NCI-H460 (cell line): ENCODE measurements at places on chromosomes 13 and 19.

- no peak for DNase-seq
Observed at GRCh38 chr13:51728972-51729371, 75.0 kb downstream of the DHRS12 start.

DNA sequence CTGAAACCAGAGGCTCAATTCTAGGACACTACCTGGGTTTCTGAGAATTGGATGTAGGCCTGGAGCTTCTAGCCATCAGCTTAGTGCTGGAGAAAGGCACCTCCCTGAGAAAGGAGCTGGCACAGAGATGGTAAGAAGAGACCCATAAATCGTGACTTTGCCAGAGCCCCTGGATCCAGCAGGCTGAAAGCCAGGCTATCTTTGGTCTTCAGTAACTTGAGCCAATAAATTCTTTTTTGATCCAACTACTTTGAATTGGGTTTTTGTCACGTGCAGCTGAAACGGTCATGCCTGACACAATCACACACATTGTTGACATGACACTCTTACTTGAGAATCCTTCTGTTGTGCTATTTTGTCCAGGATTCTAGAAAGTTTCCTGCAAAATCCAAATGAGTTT, 103.4 kb downstream of the LHFPL6 start:
- no peak for DNase-seq

- DNase-seq, result peak; percentile 62
Observed at GRCh38 chr19:39671739-39672363, 16.1 kb downstream of the LGALS16 start.

- no peak for DNase-seq
Observed at GRCh38 chr13:43426355-43426754, 360.4 kb downstream of the ENOX1 start.

DNA sequence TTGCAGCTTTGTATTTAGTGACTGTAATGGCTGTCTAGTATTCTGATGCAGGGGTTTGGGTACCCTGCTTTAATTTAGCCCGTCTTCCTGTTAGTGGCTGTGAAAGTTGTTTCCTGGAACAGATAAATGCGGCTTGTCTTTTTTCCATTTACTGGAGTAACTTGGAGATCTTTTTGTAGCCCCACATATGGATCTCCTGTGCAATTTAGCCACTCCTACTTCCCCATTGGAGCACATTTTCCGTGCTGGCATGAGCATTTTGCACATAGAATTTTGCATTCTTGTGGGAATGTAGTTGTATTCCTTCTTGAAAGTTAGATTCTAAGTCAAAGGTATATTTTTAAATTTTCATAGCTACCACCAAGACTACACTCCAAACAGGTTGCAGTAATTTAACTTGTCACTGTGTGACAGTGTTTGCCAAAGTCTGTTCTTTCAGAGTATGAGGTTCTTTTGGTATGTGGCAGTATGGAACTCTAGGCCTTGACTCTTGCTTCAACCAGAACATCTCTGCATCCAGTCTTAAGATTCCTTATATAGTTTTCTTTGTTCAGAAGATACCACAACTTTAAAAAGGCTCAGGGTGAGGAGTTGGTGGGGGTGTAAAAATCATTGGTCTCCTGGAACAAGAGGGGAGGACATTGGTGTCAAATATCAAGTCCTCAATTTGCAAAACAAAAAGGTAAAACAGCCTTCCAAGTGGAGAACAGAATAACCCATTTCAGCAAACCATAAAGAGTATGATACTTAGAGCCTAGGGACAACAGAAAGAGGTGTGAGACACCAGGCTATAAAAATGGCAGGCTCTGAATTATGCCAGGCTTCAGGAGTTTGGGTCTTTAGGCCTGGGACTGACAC, 21.1 kb upstream of the CCDC97 start:
- no peak for DNase-seq

DNA sequence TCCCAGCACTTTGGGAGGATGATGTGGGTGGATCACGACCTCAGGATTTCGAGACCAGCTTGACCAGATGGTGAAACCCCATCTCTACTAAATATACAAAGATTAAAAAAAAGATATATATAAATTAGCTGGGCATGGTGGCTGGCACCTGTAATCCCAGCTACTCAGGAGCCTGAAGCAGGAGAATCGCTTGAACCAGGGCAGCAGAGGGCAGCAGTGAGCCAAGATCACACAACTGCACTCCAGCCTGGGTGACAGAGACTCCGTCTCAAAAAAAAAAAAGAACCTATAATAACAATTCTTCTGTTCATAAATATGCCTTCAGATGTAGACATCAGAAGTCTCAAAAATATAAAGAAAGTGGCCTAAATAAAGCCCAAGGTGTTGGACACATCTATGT, 7.6 kb downstream of the ZNF737 start:
- DNase-seq, result no peak

- DNase-seq, result no peak
Observed at GRCh38 chr13:29361716-29362115, 233.8 kb downstream of the SLC7A1 start.

GRCh38 chr19:54653181-54653809, 9.5 kb upstream of the LILRB4 start:
- peak; percentile 12 for DNase-seq

DNA sequence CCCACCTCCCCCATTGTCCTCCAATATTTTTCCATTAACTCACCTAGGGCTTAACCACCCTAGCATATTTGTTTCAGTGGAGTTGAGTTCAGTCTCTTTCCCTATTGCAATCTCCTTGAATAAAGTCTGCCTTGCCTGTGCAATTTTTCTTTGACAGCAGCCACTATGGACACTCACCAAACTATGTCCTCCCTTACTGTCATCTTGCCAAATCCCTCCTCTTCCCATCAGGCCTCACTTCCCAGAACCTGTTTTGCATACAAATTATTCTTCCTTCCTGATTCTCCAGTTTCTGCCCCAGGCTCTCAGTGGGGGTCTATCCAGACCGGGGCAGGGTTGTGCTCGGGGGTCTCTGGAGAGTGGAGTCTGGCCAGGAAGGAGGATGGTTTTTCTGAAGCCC, 2.2 kb upstream of the LYPD5 start:
- no peak for DNase-seq

- DNase-seq, result no peak
Observed at GRCh38 chr13:22200440-22200839, 529.6 kb downstream of the FGF9 start.

DNA sequence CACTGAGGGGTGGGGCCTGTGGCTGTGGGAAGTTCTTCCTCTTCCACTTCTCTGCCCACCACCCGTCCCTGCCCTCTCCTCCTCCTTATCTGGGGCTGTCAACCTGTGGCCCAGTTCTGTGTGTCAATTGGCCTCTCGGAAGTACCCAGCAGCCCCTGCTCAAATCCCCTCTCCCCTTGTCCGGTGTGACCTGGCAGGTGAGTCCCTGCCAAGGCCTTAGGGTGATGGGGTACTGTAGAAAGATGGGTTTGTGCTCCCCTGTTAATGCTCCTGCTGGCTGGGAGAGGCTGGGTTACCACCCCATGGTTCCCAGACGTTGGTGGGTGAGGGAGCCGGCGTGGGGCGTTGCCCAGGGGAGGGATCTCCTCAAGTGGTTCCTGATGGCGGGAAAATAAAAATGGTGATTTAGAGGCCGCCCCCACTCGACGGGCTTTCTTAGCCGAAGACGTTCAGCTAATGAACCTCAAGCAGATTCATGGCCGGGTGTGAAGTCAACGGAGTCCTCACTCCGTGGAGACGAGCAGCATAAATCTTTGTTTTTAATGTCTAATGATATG, 141.2 kb downstream of the URI1 start:
- DNase-seq, result no peak

DNA sequence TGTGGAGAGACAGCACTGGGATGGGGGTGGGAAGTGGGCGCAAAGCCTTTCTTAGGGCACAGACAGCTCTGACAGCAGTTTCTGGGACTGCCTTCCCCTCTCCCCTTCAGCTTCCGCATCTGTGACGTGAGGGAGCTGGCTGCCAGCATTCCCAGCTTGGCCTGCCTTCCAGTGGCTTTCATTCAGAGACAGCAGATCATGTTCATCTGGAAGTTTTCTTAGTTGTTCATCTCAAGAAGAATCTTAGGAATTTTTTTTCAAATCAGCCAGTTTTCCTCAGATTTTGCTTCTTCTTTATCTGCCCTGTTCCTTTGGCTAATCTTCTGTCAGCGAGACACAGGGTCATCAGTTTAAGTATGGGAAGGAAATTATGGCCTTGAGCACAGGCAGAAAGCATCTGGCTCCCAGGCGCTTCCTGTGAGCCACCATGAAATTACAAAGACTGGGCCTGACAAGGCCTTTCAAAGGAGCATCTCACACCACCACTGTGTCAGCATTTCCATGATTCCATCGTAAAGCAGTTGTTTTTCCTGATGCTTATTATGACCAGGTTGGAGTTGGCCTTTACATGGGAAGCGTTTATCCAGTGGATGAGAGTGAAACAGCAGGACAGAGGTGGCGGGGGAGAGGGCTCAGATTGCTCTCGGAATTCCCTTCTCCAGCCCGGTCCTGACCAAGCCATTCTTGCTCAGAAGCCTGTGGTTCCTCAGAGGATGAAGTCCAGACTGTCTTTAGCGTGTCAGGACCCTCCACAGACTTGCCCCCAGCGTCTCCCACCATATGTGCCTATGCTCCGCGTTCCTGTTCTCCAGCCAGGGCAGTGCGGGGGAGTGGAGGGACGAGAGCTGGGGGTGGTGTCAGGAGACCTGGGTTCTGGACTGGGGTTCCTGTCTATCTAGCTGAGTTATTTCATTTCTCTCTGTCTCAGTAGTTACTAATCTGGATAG, 43.6 kb downstream of the ARHGAP35 start:
- DNase-seq, result no peak

DNA sequence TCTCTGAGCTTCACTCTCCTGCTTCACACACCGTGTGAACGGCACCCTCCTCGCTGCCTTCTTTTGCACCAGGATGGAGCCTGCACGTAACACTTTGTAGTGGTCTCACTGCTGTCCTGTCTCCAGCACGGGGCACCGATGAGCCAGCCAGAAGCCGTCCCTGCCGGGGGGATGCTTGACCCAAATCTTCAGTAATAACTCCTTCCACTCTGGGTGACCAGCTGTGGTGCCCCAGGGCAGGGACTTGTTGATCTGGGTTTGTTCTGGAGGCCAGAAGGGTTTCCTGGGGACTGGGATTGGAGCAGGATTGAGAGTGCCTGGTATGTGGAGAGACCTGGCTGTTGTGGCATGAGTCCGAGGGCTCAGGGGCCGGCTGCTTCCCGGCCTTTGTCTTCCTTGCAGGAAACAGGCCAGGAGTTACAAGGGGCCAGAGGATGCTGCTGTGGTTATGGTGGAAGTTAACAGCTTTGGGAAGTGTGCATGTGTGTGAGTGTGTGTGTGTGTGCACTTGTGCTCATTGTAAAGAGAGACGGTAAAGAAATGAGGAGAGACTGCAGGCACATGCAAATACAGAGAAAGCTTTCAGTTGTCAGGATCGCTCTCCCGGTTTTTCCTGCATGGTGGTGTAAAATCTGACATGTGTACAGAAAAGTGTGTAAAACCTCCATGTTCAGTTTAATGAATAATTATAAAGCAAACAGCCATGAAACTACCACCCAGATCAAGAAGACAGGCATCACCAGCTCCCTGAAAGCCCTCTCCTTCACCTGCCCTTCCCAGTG, 18.9 kb downstream of the PAK4 start:
- DNase-seq, result no peak

GRCh38 chr13:23330356-23330755, 103.1 kb downstream of the SACS start:
- no peak for DNase-seq
